Amniotic epithelial cell (primary cell): ENCODE measurements at places on chromosomes 11 and 22.

- DNase-seq: peak; percentile 68
These were observed 1.8 kb upstream of the PACS1 start for GRCh38 chr11:66068154-66068821.

- DNase-seq: peak; percentile 44
These were observed 80.3 kb downstream of the ALX4 start for GRCh38 chr11:44229624-44230023.

- peak; percentile 42 for DNase-seq
These were observed 192.3 kb upstream of the C11orf87 start for GRCh38 chr11:109229682-109230081.

GRCh38 chr11:28259177-28259843 is 151.1 kb downstream of the METTL15 start:
- DNase-seq: no peak

- no peak for DNase-seq
These were observed 2.1 kb downstream of the ZP1 start for GRCh38 chr11:60869451-60869825.

- peak; percentile 49 for DNase-seq
These were observed 47.0 kb downstream of the TNRC6B start for GRCh38 chr22:40224702-40225101.

- DNase-seq: no peak
These were observed 124.5 kb downstream of the UVRAG start for GRCh38 chr11:75939516-75939915.

DNA sequence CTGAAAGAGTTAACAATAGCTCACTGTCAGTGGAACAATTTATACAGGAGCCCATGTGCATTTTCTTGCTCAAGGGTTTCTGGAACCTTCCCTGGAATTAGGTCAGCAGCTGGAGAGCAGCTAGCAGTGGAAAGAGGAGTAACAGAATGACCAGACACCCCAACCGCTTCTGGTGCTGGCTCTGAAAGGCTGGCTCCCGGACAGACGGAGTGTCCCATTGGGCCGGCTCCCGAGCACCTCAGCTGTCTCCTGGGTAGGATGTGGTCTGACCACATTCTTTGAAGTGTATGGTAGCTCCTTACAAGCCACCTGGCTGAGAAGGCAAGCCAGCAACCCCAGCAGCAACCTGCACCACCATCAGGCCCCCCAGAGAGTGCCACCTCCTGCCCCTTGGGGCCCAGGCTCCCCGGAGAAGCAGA is 44.7 kb downstream of the ABTB2 start:
- peak; percentile 56 for DNase-seq

GRCh38 chr11:67158221-67158620 is 39.2 kb downstream of the KDM2A start:
- DNase-seq: no peak

- no peak for DNase-seq
These were observed 388 bp downstream of the HINFP start for GRCh38 chr11:119121811-119122124.

DNA sequence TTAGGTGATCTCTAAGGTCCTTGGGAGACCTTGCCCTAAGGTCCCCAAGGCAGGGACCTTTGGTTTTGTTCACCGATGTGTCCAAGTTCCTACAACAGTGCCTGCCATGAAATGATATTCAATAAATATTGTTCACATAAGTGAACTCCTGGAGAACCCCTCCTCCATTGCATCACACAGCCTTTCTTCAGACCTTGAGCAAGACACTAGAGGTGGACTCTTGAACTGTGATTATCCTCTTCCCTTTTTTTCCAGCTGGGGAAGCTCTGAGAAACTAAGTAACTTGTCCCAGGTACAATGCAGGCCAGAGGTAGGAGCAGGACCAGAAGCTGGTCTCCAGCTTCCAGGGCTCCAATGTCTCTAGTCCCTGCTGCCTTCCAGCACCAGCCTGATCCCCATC is 76.6 kb upstream of the LMO1 start:
- peak; percentile 16 for DNase-seq

DNA sequence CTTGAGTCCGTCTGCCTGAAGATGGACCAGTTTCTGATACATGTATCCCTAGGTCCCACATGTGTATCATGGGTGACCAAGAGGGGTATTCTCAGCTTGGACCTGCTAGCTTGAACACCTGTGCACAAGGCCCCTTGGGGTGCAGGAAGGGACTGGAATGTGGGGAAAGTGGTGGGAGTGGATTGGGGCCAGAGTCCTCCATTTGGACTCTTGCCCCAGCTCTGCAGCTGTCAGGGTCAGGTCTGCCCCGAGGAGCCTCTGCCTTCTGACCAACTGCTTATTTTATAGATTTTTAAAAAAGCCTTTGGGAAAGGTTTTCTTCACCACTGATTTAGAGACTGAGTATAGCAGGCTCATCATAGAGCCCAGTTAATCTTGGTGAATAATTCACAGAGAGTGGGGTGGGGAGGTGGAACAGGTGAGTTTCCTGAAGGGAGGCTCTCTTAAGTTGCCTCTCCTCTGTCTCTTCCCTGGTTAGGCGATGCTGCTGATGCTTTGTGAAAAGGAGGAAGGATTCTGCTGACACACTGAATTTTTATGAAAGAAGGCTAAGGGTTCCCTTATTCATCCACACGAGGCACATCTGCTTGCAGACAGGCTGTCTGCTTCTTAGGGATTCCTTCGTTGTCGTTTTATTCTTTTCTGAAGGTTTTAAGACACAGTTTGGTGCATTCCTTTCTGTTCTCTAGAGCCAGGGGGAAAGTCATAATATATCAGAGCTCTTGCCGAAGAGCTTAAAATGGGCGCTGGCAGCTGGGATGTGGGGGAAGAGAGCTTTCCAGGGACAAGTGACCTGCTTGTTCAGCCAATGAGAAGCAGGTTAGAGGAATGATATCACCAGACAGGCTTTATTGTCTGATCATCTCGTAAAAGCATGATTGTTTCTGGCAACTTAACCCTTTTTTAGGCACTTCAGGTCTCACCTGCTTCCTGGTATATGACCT is 19.9 kb downstream of the TRIM44 start:
- no peak for DNase-seq
